Heart left ventricle (tissue), 16 donors: ENCODE measurements at places on chromosomes 7 and 10.

DNA sequence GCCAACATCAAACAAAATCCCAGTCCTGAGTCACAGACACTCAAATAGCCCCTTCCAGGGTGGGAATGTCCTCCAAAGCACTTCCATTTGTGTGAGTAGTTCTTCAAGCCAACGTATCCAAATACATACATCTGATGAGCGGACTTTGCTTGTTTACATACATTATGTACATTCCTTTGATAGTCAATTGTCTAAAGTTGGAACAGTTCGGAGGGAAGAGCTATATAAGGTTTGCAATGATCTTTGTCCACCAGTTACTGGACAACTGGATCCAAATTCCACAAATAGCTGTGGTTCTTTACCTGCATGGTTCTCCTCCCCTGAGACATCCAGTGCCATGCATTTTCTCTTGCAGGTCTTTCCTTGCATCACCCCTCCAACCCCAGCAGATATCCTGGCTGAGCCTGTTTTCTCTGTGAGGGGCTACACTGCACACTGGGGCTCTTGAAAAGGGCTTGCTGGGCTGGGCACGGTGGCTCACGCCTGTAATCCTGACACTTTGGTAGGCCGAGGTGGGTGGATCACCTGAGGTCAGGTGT, 4.7 kb upstream of the MGMT start:
- DNase-seq = no peak

GRCh38 chr7:31407178-31407676, 66.7 kb upstream of the NEUROD6 start:
- DNase-seq = no peak

DNA sequence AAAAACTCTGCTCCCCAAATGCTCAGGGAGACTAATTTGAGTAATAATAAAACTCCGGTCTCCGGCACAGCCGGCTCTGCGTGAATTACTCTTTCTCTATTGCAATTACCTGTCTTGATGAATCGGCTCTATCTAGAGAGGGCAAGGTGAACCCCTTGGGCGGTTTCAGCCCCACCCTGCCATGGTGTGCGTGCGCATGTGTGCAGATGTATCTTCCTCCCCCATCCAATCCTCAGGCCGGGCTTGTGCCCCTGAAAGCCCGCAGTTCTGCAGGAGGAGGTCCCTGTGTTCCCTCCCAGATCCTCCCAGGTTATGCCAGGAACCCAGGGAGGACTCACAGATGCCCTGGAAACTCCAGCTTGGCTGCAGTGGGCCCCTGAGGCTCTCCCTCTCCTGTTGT, 48.3 kb upstream of the MYL10 start:
- DNase-seq = no peak

DNA sequence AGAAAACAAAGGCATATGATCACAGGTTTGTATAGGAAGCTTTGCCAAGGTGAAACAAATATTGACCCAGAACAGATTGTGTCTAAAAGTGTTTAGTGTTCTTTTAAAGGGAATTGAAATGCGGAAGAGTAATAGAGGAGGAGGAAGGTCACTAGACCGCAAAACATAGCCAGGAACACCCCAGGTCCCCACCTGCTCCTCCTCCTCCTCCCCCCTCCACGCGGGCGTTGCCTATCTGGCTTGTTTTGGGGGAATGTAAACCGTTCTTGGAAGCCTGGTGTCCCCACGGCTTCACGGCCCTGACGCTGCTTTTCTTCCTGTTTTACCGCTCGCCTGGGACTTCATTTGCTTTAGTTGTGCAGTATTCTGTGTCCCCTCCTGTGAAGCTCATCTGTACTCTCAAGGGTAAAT, 81.0 kb upstream of the PFKP start:
- DNase-seq = no peak

GRCh38 chr10:61882621-61883370, 18.7 kb upstream of the ARID5B start:
- DNase-seq = no peak

DNA sequence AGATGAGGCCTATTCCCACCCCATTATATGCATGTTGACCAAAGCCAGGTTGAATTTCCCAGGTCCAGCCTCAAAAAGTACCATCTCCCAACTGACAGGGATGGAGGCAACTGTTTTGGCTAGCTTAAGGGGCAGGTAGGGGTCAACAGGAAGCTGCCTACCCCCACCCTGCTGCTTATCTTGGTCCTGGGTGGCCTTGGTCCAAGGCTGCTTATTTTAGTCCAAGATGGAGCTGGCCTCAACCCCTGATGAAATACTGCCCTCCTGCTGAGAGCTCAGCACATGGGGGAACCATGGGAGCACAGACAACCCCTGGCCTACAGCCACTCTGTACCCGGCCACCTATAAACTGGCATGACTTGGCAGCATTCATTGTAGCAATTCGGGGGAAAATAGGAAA, 23.1 kb downstream of the MYO1G start:
- no peak for DNase-seq

GRCh38 chr7:29989257-29989995, at the start of gene SCRN1:
SCRN1 (minus strand) TSS chr7:29989801; CDS start chr7:29969067, 20,734 bp downstream.
- peak; percentile 64 for DNase-seq

- no peak for DNase-seq
These were observed 20.1 kb upstream of the FAM170B start for GRCh38 chr10:49153971-49154370.

DNA sequence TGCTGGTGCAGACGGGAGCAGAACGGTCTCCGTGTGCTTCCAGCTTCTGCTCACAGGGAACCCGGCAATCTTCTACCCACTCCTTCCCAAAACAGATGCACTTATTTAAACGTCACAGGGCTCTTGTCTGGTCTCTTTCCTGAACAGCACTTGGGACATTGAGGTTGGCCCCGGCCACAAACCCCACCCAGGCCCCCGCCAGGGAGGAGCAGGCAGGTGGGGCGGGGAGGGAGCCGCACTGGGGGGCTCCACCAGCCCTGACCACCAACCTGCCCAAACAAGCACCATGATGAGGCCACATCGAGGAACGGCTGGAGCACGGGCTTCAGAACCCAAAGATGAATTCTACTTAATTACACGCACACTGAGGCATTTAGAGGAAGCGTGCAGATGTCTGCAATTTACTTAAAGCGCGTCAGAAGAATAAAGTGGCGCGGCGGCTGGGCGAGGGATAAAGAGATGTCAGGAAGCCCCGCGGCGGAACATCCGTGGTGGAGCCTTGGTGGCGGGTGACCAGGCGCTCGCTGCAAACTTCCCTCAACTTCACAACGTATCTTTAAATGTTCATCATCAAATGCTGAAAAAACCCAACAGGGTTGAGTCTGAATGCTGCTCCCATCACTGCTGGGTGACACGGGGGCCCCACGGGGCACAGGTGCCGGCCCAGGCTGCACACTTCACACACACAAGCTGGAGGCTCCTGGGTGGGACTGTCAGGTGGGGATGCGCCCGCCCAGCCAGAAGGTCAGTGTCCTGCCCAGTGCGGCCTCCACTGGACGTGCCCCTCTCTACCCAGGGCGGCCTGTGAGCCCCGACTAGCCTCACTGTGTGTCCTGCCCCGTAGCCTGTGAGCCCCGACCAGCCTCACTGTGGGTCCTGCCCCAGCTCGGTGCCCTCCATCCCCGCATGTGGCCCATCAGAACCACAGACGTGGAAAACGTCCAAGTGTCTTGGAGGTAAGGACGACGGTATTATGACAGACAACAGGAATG, 279.2 kb downstream of the MAD1L1 start:
- peak; percentile 59 for DNase-seq

DNA sequence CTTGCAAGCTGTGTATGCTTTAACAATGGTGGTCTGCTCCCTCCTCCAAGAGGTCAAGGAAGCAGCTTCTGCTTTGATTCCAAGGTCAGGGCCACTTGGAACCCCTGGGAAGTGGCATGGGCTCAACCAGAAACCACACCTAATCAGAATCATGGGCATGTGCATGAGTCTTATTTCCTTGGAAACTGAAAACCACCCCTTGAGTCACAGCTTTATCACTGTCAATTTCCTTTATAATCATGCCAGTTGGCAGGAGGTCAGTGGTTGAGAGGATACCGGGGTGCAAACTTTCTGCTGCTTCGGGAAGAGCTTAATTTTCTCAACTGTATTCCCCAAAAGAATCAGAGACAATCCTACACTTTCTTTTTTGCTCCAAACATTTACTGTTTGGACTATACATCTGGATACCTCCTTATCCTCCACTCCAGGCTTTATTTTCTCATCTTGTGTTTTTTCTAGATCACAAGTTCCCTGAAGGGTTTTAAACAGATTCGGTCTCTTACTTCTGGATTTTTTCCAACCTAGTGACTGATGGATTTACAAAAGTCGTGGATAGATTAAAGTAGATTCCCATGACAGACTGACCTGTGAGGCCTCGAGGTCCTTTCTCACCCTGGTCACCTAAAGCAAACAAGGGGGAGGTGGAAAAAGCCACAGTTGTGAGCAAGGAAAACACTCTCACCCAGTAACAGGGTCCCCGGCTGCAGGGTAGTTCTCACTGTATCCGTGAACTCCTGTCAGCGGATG, 36.0 kb downstream of the COL17A1 start:
- DNase-seq = no peak

- DNase-seq = no peak
These were observed 250.5 kb downstream of the NSUN6 start for GRCh38 chr10:18400906-18401245.

DNA sequence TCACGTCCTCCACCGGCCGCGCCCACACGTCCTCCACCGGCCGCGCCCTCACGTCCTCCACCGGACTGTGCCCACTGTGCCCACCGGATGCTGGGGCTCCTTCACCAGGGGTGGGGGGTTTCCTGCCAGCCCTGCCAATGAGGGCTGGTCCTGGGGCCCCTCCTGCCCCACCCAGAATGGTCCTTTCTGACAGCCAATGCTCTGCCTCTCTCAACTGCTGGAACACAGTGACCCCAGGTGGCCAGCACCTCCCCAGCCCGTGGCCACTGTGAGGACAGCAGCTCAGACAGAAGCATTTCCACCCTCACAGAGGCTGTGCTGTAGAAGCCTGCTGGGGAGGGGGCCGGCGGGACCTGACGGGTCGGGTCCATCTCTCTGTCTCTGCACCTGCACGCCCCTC, 90.1 kb upstream of the DNAAF5 start:
- DNase-seq = peak; percentile 46

GRCh38 chr10:95559471-95559870, 1.7 kb downstream of the SORBS1 start:
- DNase-seq = peak; percentile 45

- no peak for DNase-seq
These were observed 5.1 kb downstream of the DEPP1 start for GRCh38 chr10:44973323-44974081.

- no peak for DNase-seq
These were observed 22.6 kb upstream of the CPN1 start for GRCh38 chr10:100104300-100104699.
